Endothelial cell (in vitro differentiated cells): ENCODE measurements at places on chromosomes 12 and 14. TPM values are rescaled to one million over a fixed set of nuclear protein-coding genes. Genes with fewer than 3 reads are reported as not detected.

The FGF6 gene
- total RNA-seq = not detected

DNA sequence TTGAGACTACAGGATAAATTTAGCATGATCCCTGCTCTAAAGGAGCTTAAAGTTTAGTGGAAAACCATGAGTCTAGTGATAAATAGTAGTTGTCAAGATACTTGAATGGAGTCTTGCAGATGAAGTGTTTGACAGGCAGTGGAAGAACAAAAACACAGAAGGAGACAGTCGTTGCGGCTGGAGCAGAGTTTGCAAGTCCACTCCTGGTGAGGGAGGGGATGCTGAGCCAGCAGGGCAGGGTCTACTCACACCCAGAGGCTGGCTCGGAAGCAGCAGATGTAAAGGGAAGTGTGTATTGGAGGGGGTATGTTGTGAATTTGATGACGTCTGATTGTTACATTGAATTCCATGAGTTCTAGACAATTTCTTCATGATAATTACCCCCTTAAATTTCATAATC is 61.3 kb downstream of the TRAF3 start:
- no peak overlapping the region for H3K27ac ChIP-seq
- no peak overlapping the region for H3K4me3 ChIP-seq
- no peak for DNase-seq
- H3K27me3 ChIP-seq = no peaks in the 10 kb centered on the region

DNA sequence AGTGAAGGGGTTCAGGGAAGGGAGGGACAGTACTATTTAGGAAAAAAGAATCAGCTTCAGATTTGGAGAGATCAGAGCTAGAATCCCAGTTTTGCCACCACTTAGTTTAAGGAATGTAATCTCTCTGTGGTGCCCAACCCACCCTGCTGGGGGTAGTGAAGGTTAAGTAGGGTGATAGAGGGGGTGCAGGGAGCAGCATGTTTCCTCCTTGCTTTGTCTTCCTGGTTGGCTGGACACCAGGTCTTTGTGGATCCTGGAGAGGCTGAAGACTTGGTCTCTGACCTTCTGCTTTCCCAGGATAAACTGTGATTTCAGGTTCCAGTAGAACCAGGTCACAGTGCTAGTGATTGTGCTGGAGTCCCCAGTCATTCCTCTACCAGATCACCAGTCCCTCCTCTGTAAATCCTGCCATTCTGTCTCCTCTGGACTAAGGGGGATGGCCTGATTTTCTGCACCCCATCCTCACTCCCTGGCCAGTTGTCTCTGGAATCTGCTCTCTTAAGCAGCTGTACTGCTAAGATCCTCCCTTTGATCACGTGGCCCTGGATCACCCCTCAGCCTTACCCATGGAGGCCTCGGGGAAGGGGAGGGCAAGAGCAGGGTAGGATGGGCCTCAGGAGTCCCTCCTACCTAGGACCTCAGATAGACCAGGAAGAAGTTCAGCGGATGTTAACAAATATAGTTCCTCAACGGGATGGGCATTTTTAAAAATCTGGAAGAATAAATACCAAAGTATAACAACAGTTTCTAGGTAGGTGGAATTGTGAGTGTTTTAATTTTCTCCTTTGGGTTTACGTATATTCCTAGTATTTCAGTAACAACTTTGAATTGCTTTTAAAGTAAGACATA is 3.1 kb downstream of the MAP3K12 start:
- peak overlapping the region; percentile 42 for H3K4me3 ChIP-seq
- H3K27ac ChIP-seq = peak overlapping the region; percentile 77
- H3K4me1 ChIP-seq = peaks cover 45% of the 10 kb centered on the region
- H3K36me3 ChIP-seq = peaks cover 6% of the 10 kb centered on the region
- peaks cover 24% of the 10 kb centered on the region for H3K27me3 ChIP-seq

- H3K4me3 ChIP-seq = no peak overlapping the region
- peaks cover 15% of the 10 kb centered on the region for H3K4me1 ChIP-seq
- no peak overlapping the region for H3K27ac ChIP-seq
- DNase-seq = no peak
These were observed 4.3 kb downstream of the NIN start for GRCh38 chr14:50826681-50827080.

- peaks cover 14% of the 10 kb centered on the region for H3K36me3 ChIP-seq
- DNase-seq = no peak
- peaks cover 4% of the 10 kb centered on the region for H3K27me3 ChIP-seq
- no peaks in the 10 kb centered on the region for H3K4me1 ChIP-seq
- no peak overlapping the region for H3K27ac ChIP-seq
These were observed 66.7 kb downstream of the DHRS2 start for GRCh38 chr14:23702656-23703426.
